Pulmonary artery endothelial cell (primary cell): ENCODE measurements at places on chromosomes 5 and 9. TPM values are rescaled to one million over a fixed set of nuclear protein-coding genes. Genes with fewer than 3 reads are reported as not detected.

DNA sequence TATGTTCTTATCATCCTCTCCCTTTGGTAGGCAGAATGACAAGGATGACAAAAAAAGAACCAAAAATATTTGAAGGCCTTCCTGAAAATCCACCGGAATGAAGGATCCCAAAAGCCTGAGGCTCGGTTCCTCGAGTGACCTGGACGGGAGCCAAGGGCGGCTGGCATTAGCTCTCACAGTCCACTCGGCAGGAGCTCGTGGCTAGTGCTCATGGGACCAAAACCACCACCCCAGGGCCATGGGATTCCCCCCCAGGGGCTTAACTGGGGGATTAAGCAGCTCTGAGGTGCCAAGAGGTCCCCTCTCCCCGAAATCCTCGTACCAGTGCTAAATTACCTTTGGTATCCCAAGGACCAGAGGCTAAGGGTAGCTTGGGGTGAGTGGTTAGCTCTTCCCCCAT, 586 bp upstream of the PDZD2 start:
- no peak for DNase-seq

OR4F3 gene
- total RNA-seq: not detected in 2 replicates

- no peak for DNase-seq
Measured at GRCh38 chr5:10988622-10989021, 227.6 kb upstream of the DAP start.

PCDHA12 gene
- total RNA-seq: 0.07 TPM in 1 of 2 replicates, not detected in the other

- DNase-seq: no peak
Measured at GRCh38 chr5:123438244-123438643, 15.0 kb upstream of the CEP120 start.

PTGDS gene
- not detected in 2 replicates for total RNA-seq

- no peak for DNase-seq
Measured at GRCh38 chr5:170114271-170114670, 8.6 kb downstream of the FOXI1 start.

PCBD2 gene
- total RNA-seq: 4.6 TPM in 2 replicates

PCDHGC3 gene
- total RNA-seq: 9.0 and 14.7 TPM in 2 replicates

GPSM1 gene
- total RNA-seq: 24.1 and 32.1 TPM in 2 replicates

DNA sequence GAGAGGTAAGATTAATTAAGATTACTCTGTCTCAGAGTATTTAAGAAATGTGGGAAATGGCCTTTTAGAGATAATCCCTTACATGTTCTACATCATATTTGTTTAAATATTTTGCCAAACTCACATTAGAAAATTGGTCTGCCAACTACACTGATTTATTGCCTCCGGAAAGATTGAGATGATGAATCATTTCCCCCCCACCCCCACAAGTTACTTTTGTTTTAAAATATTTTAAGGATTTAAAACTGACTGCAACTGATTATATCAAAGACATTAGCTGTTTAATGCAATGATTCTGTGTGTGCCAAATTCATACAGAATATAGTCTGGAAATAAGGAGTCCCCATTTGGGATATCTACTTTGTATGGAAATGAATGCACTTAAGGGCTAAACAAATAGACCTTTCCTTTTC, 674.4 kb downstream of the PRR16 start:
- peak; percentile 2 for DNase-seq

FLT4 gene
- total RNA-seq: 1.5 and 3.2 TPM in 2 replicates

SPINK7 gene
- total RNA-seq: not detected in 2 replicates

CCNB1 gene
- 119 and 260 TPM in 2 replicates for total RNA-seq

- DNase-seq: no peak
Measured at GRCh38 chr9:76580188-76580587, 121.2 kb downstream of the GCNT1 start.
